ENCODE measurements at places on chromosomes 16 and 17.
A peak's percentile ranks its signal among the peaks of the same experiment; 100 is the strongest.

DNA sequence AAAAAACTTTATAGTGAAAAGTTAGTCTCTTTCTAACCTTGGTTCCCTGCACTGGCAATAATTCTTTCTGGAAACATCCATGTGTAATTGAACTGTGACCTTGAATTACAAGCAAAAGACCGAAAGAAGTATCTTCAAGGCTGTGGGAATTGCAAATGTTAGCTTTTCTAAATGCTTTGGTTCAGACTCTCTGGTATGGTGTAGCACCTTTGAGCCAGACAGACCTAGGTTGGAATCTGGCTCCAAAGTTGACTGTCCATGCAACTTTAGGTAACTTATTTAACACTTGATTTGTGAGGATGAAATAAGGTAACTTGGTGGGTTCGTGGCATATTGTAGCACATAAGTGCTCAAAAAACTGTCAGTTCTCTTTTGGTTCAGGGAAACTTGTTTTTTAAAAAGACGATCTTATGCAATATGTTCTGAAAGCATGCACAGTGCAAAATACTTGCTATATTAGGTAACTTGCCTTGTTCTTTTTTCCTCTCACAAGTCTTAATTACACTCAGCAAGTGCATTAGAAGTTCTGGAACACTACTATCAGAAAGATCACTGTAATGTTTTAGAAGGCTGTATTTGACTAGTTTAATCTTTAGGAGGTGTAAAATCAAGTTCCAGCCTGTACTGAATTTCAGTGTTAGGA lies 46.3 kb downstream of the TANGO6 start:
- no peak for DNase-seq

DNA sequence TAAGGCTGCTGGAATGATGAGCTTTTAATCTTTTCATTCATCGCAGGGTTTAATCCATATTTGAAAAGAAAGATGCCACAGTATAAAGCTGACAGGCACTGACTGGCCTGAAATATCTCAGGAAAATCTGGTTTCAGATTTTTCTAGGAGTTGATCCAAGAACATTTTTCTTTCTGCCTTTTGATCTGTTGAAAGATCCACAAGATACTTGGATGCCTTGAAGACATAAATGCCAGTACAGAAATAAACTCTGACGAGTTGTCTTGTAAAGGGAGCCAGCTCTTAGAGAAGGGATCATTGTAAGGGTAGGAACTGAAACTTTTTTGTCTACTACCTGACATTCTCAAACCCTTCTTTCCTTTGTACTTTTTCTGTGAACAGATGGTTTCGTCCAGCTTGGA lies 25.4 kb upstream of the KRT20 start:
- no peak for DNase-seq

GRCh38 chr17:7260651-7261378 lies 1.5 kb downstream of the CLDN7 start:
- DNase-seq: no peak

DNA sequence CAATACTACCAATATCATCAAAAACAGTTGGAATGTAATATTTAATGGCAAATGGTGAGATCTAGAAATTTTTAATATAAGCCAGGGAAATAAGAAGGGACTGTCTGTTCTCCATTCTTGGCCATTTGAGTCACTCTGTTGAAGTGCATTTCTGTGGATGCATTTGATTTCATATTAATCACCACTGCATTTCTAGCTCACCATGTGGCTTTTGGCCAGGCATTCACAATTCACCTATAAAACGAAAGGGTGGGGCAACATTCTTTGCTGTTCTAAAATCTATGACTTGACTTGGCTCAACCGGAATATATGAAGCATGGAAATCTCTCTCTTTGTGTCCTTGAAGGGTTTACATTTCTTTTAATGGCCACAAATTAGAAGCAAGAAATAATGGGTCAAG lies 483.0 kb downstream of the SLC39A11 start:
- no peak for DNase-seq

GRCh38 chr17:81556863-81557262 lies 4.7 kb upstream of the FAAP100 start:
- no peak for DNase-seq

GRCh38 chr16:6753553-6753952 lies 579.1 kb upstream of the RBFOX1 start:
- no peak for DNase-seq

GRCh38 chr16:27326738-27327585 lies 13.2 kb downstream of the IL4R start:
- DNase-seq: peak; percentile 56

DNA sequence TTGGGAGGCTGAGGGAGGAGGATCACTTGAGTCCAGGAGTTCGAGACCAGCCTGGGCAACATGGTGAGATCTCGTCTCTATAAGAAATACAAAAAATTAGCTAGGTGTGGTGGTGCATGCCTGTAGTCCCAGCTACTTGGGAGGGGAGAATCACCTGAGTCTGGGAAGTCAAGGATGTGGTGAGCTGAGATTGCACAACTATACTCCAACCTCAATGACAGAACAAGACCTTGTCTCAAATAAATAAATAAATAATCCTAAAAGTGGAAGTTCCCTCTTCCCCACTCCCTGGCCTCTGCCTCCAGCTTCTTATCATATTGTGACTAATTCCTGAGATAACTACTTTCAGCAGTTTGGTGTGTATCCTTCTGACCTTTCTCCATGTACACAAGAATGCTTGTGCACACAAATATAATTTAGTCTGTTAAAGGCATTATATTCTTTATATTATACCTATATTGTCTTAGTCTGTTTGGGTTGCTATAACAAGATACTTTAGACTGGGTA lies 23.5 kb upstream of the DNAJA2 start:
- no peak for DNase-seq

- DNase-seq: no peak
Observed at GRCh38 chr17:77422748-77423113, 282.0 kb downstream of the SEC14L1 start.

DNA sequence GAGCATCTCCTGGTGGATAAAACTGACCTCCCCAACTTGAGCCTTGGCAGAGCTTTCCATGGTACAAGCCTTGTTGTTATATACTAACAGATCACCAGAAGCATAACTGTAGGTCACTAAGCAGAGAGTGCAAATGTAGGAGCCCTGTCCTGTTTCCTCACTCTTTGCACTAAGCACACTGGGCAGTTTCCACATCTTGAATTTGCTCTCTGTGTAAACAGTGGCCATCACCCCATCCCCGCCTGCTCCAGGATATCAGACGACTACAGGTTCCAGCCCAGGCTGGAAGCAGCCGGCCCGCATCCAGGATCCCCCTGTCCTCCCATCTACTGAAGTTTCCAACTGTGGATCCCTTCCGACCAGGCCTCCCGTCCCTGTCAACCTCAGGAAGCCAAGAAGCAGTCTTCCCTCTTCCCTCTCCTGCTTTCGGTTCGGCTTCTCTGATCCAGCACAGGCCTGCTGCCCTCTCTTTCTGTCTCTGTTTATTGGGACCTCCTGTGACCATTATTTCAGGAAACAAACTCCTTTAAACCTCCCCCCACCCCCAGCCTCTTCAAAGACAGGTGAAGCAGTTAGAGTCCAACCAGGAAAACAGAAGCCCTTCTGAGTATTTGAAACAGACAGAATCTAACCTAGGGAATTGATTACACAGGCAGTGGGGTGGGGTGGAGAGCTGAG lies 22.6 kb upstream of the CACNG4 start:
- DNase-seq: no peak

DNA sequence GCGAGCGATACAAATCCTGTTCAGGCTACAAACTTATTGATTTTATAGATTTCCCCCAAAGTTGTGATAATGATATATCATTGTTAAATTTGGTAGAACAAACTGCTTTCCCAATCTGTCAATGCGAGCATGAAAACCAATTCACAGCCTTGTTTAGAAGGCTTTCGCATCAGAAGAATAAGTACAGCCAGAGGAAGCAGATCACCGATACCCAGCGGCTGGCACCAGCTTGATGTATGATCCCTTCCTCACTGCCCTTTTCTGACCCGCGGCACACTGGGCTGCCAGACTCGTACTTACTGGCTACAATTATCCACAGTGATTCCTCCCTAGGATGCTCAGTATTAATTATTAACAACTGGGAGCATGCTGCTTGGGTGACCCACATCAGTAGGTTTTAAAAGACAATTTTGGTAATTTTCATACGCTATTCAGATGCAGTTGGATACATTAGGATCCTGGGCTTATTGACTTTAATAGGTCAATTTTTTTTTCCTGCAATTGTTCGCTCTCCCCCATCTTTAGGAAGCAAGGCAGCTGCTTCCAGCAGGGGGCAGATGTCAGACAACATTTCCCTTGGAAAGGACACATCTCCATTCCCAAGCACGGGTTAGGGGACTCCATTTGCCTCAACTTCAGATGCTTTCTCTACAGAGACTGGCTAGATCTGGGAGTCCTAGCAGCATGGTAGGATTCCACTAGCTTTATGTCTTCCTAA lies 582.7 kb upstream of the PSMD7 start:
- DNase-seq: peak; percentile 26

DNA sequence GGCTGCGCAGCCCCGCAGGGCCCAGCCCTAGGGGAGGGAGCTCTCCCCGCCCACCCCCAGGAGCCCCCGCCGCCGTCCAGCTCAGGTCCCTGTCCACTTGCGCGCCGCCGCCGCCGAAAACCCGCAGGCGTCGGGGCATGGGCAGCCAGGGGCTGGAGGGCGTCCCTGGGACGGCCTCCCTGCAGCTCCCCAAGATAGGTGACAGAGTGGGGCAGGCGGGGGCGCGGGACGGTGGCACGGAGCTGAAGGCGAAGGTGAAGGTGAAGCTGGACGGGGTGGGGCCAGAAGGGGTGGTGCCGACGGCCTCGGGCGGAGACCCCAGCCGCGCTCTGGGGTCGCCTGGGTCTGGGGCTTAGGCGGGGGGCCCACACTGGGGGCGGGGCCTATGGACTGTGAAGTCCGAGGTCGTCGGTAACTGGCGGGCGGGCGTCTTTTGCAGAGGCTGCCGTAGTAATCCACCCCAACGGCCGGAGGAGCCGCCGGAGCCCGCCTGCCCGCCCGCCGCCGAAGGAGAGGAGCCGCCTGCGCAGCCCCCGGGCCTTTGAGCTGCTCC lies 27.2 kb downstream of the SREBF1 start:
- no peak for DNase-seq
